Activated CD4-positive, alpha-beta T cell treated with anti-CD3 and anti-CD28 coated beads, Interleukin-2, amount 10 ng/mL, durations not matched to agents 24 days and 14 days (primary cell): ENCODE measurements at places on chromosomes 7 and 10. TPM values are rescaled to one million over a fixed set of nuclear protein-coding genes. Genes with fewer than 3 reads are reported as not detected.
A peak's percentile ranks its signal among the peaks of the same experiment; 100 is the strongest.

The PRPS1L1 gene
- total RNA-seq = not detected in 2 replicates

- H3K27me3 ChIP-seq = no peaks in the 10 kb centered on the region
- no peak overlapping the region for H3K27ac ChIP-seq
- peaks cover 6% of the 10 kb centered on the region for H3K36me3 ChIP-seq
- no peak overlapping the region for H3K4me3 ChIP-seq
- no peak for DNase-seq
Measured at GRCh38 chr7:157884461-157885062, 547.8 kb downstream of the DNAJB6 start.

- H3K27ac ChIP-seq = peak overlapping the region; percentile 17
- no peak overlapping the region for H3K4me3 ChIP-seq
- peaks cover 24% of the 10 kb centered on the region for H3K4me1 ChIP-seq
- peaks cover 30% of the 10 kb centered on the region for H3K27me3 ChIP-seq
Measured at GRCh38 chr10:103551619-103552602, 58.4 kb downstream of the NEURL1 start.

The IGFBP3 gene
- 0.72 and 1.5 TPM in 2 replicates for total RNA-seq

The OR2A25 gene
- not detected in 2 replicates for total RNA-seq
